ENCODE measurements at places on chromosomes 3 and 15. TPM values are rescaled to one million over a fixed set of nuclear protein-coding genes. Genes with fewer than 3 reads are reported as not detected.

DNA sequence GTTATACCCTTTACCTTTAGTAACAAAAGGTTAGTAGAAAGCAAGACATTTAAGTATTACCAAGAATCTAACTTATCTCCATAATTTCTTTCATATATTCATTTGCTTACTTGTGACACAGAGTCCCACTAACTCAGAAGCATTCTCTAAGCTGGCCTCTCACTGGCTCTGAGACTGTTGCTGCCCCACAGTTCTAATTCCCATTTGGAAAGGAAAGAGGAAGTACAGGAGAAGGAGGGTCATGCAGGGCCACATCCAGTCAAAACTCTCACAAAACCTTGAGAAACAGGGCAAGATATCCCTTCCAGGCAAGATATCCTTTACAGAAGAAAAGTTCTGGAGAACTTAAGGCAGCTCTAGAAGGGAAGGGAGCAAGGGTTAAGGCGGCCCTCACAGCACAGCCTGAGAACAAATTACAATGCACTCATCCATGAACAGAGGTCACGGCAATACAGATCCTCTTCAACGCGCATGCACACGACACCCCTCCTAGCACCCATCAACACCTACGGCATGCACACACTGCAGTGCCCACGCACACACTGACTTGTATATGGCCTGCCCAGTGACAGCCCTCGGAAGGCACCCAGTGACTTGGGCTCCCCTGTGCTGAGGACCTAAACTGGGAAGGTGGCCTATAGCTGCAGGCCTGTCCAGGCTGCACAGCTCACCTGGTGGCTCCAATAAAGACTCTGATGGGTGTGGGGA lies 13.0 kb upstream of the MYO5C start:
- DNase-seq: no peak

- no peak for DNase-seq
These were observed 2.3 kb downstream of the RASGRP1 start for GRCh38 chr15:38562278-38562677.

- DNase-seq: no peak
These were observed 87.2 kb downstream of the OPA1 start for GRCh38 chr3:193680220-193680619.

DNA sequence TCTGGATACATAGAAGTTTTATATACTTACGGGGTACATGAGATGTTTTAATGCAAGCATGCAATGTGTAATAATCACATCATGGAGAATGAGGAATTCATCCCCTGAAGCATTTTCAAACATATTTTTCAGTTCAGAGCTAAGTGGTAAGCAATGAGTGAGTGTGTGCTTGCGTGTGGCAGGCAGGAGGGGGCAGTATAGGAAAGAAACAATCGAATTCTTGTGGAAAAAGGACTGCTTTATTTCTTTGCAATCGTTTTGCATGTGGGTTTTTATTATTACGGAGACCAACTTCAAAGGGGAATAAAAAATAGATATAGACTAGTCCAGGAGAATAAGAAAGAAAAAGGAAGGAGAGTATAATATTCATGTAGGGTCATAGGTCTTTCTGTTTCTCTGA lies 271.6 kb downstream of the CHL1 start:
- no peak for DNase-seq

Gene PLA2G4E
- not detected for polyA plus RNA-seq

DNA sequence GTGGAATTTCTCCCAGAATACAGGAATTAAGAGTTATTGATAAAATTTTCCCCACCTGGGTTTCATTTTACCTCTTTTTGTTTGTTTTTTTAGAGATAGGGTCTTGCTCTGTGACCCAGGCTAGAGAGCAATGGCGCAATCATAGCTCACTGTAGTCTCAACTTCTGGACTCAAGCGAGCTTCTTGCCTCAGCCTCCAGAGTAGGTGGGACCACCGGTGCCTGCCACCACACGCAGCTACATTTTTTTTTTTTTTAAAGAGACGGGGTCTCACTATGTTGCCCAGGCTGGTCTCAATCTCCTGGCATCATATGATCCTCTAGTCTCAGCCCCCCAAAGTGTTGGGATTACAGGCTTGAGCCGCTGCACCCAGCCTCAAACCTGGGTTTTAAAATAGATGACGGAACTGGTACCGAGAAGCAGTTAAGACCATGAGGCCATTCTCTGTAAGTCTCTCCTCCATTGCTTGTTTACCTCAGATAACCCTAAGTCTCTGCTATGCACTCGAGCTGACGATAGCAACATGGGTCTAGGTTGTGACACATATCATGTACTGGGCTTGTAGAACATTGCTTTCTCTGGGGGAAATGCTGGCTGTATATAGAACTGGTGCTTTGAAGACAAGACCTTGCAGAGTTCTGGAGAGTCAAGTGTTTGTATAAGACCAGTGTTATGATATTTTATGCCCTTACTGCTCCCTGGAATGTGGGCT lies 16.4 kb downstream of the ETV5 start:
- no peak for DNase-seq

GRCh38 chr3:55453886-55454496 lies 33.1 kb downstream of the WNT5A start:
- DNase-seq: no peak

- no peak for DNase-seq
These were observed 45.9 kb upstream of the ALDH1A3 start for GRCh38 chr15:100833417-100834389.

DNA sequence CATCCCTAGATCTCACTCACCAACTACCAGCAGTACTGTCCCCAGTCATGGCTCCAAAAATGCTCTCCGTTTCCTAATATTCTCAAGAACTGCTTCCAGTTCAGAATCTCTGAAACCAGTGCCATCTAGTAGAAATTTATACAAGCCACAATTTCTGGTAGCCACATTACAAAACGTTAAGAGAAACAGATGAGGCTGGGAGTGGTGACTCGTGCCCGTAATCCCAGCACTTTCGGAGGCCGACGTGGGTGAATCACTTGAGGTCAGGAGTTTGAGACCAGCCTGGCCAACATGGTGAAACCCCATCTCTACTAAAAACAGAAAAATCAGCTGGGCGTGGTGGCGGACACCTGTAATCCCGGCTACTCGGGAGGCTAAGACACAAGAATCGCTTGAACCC lies 78.4 kb upstream of the RAD18 start:
- DNase-seq: no peak

Gene HRG
- polyA plus RNA-seq: 2.8 TPM

Gene CCR9
- polyA plus RNA-seq: 0.12 TPM

DNA sequence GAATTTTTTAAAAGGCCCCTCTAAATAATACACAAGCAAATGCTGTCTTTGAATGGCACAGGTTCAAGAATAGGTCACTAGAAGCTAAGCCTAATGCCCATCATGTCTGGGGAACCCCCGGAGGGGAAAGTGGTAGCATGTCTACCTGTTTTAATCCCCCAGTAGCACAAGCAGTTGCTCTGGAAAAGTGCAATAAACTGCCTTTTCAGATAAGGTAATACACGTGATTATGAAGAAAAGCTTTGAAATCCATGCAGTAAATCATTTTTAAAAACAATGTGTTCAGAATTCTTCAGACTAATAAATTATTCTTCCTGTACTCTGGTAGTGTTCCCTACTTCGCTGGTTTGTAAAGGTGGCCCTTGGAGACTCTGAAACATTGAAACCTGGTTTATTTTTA lies 922.2 kb downstream of the ROBO1 start:
- DNase-seq: no peak

GRCh38 chr3:137764563-137765309 lies 621 bp downstream of the SOX14 start:
- DNase-seq: no peak

Gene NSUN3
- 12.7 TPM for polyA plus RNA-seq

DNA sequence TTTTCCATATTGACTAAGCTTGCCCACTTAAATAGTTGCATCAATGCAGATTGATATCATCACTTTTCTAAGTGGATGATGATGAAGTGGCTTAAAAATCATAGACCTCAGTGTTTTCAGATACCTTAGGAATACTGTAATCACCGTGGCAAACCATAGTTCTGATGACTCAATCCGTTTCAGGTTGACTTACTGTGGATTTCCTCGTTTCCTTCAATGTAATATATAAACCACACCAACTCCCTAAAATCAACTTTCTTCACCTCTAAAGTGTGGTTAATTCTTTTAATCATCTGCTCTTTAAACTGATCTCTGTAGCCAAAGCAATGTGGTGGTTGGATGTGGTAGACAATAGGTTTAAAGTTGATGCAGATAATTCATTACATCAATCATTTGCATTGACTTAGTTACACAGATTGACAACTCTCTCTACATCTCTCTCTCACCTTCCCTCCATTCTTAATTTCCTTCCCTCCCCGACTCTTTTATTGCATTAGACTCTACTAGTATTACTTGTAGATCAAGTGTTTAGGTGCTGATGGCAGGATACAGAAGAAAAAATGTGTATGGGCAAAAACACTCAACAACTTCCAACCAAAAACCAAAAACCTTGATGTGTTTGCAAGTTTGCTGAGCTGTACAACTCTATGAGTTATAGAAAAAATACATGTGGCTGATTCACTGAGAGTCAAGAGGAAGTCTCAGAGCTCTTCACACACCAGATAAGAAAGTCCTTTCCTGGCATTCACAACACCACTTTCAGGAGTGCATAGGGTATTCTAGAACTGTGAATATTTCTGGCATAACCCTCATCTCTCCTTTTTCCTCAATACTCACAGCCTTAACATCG lies 243.5 kb downstream of the NFKBIZ start:
- DNase-seq: no peak

GRCh38 chr3:28547677-28548076 lies 199.1 kb upstream of the AZI2 start:
- DNase-seq: peak; percentile 18
